ENCODE measurements at places on chromosomes 2 and 18.

DNA sequence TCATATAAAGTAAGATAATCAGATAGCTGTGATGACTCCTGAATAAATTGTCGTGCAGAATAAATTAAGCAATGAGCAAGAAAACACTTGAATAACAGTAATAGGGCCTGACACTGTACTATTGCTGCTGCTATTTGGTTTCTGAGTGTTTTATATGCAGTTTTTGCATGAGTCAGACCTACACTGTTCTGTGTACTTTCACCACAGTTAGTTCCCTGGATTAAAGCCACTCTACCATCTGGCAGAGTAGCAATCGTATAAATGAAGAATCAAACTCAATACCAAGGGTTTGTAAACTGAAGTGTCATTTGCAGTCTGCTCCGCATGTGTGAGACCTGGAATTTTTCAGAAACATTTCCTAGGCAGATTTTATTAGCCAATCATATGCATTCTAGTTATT lies 398.6 kb upstream of the CDH7 start:
- DNase-seq: no peak

DNA sequence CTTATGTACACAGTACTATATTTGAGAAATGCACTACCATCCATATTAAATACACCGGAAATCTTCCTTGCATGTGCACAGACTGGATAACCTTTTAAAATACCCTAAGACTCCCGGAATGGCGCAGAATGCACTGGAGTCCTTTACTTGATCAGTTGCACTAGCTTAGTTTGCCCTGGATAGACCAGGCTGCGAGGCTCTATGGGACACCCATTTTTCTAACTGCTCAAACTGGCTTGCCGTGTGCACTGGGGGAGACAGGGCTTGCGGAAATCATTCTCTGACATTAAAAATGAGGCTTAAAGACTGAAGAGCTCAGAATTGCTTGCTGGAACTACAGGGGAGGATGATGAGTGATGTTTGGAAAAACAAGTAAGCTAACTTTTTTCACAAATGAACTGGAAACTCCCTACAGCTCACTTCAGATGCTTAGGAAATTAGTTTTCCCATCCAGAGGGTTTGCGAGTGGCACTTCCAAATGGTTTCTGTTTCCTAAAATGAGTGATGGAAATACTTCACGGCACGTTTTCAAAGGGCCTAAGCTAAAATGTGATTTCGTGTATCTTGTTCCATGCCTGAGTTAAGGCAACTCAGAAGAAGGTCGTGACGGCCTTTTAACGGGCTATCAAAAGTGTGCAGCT lies 2.7 kb downstream of the NCK2 start:
- DNase-seq: no peak

DNA sequence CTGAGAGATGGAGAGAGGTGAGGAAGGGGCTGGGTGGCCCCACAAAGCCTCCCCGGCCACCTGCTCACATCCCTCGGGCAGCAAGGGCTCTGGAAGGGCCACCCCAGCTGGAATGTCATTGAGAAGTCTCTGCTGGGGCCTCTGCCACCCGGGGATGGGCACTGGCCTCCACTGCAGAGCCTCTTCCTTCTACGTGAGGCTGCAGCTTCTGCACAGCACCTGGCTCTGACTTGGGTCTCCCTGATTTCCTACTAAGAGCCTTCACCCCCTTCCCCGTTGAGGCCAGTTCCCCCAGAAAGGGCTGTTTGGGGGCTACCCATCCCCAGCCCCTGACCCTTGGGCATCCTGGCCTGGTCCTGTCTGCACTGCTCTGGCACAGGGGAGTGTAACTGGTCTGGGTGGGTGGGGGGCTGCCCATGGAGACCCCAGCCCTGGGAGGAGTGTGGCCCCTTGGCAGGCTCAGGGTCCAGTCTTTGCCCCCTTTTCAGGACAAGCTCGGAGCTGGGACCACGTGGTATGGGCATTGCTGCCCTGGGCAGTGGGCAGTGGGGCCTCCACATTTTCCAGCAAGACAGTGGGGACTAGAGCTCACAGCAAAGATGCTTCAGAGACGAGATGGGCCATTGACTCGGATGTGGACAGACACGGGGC lies 5.6 kb downstream of the PDCD1 start:
- no peak for DNase-seq

GRCh38 chr2:218008060-218009040 lies 5.6 kb upstream of the TNS1 start:
- DNase-seq: no peak

- no peak for DNase-seq
Measured at GRCh38 chr2:235216901-235217300, 265.1 kb downstream of the SH3BP4 start.

Measured in AML-193 (cell line).